ENCODE measurements at places on chromosomes 7 and 10.

- DNase-seq = no peak
Observed at GRCh38 chr7:70634071-70634470, 497.9 kb upstream of the GALNT17 start.

GRCh38 chr10:116223289-116223688 is 49.7 kb downstream of the GFRA1 start:
- no peak for DNase-seq

DNA sequence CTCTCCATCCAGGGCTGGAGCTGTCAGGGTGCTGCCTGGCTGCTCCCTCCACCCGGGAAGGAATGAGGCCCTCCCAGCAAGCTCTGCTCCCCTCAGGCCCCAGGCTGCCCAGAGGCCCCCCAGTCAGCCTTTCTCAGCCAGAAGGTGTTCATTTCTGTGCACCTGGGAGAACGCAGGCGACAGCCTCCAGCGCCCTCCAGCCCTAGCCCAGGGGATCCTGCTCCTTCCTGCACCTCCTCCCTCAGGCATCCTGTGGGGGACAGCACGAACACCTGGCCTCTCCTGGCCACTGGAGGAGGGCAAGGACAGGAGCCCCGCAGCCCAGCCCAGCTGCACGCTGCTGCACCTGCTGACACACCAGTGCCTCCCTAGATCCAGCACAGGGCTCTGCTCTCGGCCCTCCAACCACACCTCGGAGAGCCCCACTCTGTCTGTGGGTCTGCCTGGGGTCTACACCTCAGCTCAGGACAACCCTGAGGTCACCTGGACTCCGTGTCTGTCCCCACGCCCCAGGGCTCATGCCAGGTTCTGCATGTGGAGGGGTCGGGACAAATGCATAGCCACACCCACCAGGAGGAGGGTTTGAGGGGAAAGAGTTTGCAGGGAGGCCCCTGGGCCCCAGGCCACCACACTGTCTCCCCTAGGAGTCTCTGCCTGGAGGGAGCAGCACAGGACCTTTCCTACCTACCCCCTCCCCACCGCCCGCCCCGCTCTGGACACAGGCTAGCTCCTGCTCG is 7.4 kb upstream of the PWWP2B start:
- no peak for DNase-seq

DNA sequence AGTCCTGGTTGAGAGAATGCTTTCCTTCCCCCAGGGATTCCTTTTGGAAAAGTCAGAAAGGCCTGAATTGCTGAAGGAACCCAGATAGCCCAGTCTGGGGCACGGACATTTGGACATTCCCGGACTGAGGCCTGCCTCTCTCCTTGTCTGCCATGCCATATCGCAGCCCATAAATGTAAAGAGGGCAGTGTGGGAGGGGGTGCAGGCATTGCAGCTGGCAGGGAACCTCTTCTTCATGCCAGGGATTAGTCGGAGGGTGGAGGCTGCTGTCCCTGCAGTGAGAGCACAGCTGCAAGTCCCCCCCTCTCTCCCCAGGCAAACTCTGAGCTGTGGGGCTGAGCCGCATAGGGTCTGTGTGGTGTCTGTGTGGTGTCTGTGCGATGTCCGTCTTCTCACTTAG is 486.0 kb upstream of the MKI67 start:
- no peak for DNase-seq

DNA sequence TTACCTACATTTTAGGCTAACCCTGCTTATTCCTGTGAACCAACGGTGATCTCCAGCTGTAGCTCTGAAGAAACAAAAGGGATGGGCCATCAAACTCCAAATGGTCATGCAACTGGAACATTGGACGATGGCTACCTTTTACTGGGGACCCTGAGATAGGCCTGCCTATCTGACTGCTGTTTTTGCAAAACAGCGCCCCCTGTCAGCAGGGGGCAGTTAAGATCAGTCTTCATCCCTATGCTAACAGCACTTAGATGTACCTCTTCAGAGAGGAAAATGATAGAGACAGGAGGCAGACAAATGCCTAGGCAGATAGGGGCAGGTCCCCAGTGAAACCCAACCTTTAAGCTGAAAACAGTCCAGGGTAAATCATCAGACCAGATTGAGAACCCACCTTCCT is 1085.4 kb upstream of the SORCS1 start:
- DNase-seq = no peak

GRCh38 chr7:149071182-149071635 is 19.3 kb downstream of the ZNF786 start:
- DNase-seq = no peak

DNA sequence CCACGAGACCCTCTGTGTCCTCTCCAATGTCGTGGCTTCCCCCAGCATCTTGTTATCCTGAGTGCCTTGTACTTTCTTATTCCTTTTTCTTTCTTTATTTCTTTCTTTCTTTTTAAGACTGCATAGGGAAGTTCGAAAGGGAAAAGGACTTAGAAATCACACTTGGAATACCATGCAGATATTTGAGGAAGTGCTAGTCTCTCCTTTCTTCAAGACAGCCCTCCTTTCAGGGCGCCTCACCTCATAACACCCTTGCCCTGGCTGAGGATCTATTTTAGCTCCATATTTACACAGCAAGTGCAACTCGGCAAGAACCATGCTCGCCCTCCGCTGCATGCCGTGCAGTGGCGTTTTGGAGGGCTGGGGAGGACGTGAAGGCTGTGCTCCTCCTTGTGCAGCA is 232.3 kb upstream of the GLI3 start:
- no peak for DNase-seq

- DNase-seq = no peak
Observed at GRCh38 chr10:97726636-97727178, 10.2 kb upstream of the ZFYVE27 start.

Data from HTR-8/SVneo (cell line).